Bone marrow (tissue), 2 donors: ENCODE measurements at places on chromosomes 1 and 21.

GRCh38 chr1:36599828-36600227, 117.1 kb upstream of the CSF3R start:
- no peak for DNase-seq

- no peak for DNase-seq
Measured at GRCh38 chr1:217599154-217599553, 31.7 kb downstream of the GPATCH2 start.

- DNase-seq: no peak
Measured at GRCh38 chr1:90650401-90650800, 66.7 kb downstream of the BARHL2 start.

DNA sequence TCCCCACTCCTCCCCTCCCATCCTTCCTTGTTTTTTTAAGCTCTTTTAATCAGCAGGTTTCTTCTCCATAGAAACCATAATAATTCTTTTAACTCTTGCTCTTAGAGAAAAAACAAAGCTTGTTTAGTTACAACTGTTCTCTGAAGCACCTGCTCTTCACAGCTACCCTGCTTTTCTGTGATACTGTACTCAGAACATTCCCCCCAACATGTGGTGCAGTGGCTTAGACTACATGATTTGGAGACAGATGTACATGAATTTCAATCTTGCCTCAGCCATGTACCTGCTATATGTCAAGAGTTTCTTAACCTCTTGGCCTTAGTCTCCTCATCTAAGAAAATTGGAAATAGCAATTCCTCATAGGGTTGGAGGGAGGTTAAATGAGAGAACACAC, 33.5 kb downstream of the LAMC2 start:
- DNase-seq: no peak

DNA sequence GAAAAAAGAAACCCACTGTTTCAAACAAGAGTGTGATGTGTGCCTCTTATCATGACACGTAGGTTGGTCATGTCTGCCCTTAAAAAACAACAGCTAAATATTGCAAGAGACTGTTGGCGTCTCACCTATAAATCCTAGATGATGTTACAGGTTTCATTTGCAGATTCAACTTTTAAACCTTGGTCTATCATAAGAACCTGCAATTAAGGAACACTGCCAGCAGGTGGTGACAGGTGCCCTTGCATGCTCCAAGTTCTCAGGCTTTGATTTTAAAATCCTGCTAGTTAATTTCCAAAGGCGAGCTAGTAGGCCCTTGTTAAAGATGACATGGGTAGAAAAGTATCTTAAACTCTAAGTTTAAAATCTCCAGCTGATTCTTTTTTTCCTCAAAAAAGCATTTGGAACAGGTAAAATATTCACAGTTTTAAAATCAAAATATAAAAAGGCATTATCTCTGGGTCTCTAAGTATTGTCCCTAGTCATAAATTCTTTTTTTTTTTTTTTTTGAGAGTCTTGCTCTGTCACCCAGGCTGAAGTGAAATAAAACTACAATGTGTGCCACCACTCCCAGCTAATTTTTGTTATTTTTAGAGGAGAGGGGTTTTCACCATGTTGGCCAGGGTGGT, 39.1 kb downstream of the CLSTN1 start:
- peak; percentile 36 for DNase-seq

GRCh38 chr1:40102896-40103295, 5.8 kb upstream of the PPT1 start:
- DNase-seq: no peak

- no peak for DNase-seq
Measured at GRCh38 chr1:21278208-21278859, 11.9 kb downstream of the ECE1 start.

DNA sequence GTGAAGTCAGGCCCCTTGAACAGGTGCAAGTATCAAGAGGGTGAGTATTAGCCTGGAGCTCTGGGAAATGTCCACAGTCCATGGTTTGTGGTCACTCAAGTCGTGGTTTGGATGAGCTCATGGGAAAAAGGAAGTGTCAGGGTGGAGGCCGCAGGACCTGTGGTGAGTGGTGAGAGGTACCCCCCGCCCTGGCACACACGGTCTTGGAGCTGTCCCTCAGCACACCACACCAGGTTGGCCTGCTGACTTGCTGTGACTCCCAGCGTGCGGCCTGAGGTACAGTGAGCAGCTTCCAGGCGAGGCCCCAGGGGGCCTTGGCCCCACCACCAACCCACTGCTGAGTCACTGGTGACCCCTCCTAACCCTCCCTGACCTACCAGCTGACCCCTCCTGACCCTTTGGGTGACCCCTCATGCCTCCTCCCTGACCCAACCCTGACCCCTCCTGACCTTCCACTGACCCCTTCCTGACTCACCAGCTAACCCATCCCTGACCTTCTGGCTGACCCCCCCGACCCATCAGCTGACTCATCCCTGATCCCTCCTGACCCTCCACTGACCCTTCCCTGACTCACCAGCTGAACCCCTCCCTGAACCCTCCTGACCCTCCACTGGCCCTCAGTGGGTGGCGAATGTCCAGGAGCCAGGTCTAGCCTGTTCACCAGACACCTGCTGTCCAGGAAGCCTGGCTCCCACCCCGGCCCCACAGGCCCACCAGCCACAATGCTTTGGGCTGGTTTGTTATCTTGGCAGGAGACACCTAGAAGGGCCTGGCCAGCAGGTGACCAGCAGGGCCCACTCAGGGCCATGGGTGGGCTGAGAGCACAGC, 34.8 kb upstream of the RNF187 start:
- DNase-seq: no peak

DNA sequence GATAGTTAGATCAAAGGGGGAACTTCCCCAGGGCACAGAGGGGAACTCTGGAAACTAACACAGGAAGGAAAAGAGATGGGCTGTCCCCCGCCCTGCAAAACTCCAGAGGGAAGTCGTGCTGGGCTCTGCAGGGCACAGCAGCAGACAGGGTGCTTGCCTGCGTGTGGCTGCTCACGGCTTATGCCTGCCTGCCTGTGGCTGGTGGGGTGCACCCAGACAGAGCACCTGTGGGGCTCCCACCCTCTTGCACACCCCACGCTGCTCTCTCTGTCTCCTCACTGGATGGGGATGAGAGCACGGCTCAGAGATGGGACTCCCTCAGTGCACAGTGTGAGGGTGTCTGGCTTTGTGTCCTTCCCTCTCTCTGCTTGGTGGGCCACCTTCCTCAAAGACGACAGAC, 13.5 kb upstream of the ETV3L start:
- no peak for DNase-seq

GRCh38 chr1:23562137-23562876, 3.0 kb upstream of the ID3 start:
- no peak for DNase-seq

DNA sequence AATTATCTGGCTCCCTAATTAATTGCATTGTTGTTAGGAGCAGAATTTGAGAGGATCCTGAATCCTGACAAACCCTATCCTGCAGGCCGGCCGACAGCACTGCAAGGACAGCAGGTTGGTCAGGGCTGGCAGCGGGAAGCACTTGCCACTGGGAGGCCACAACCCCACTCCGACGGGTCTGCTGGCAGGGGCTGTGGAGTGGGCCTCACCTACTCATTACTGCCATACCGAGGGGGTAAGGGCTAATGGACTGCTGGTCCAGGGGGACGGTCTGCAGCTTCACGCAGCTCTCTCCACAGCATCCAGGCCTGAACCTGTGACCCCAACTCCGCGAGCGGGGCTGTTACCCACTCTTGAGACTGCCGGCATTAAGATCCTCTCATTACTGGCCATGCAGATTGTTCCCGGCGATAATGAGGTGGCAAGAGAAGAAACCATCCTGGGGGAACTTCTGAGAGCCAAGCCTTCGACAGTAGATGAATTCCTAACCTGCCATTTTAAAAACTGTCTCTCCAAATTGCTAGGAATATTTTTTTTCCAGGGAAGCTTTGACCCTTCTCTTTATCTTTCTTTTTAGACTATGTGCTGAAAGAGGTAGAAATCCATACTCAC, 501.3 kb downstream of the OMA1 start:
- no peak for DNase-seq

GRCh38 chr1:20216574-20216973, 30.3 kb upstream of the PLA2G2C start:
- no peak for DNase-seq

- DNase-seq: no peak
Measured at GRCh38 chr1:74343216-74343615, 108.0 kb downstream of the TNNI3K start.

GRCh38 chr1:240232530-240232929, 140.8 kb downstream of the FMN2 start:
- no peak for DNase-seq

DNA sequence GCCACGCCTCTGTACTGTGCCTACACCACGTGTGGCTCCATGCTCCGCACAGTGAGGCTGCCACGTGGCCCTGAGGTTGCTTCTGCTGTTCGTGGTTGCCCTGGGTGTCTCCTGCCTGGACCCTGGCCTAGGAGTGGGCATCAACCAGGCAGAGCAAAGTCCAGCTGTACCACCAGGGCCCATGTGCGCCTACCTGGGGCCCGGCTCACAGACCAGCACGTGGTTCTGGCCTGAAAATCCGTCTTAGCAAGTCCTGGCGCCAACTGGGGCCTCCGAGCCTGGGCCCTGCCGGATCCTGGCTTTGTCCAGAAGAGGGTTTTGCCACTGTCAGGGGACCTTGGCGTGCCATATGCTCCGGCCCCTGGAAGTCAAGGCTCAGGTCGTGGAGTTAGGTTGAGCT, 107.1 kb upstream of the TTC34 start:
- DNase-seq: no peak

DNA sequence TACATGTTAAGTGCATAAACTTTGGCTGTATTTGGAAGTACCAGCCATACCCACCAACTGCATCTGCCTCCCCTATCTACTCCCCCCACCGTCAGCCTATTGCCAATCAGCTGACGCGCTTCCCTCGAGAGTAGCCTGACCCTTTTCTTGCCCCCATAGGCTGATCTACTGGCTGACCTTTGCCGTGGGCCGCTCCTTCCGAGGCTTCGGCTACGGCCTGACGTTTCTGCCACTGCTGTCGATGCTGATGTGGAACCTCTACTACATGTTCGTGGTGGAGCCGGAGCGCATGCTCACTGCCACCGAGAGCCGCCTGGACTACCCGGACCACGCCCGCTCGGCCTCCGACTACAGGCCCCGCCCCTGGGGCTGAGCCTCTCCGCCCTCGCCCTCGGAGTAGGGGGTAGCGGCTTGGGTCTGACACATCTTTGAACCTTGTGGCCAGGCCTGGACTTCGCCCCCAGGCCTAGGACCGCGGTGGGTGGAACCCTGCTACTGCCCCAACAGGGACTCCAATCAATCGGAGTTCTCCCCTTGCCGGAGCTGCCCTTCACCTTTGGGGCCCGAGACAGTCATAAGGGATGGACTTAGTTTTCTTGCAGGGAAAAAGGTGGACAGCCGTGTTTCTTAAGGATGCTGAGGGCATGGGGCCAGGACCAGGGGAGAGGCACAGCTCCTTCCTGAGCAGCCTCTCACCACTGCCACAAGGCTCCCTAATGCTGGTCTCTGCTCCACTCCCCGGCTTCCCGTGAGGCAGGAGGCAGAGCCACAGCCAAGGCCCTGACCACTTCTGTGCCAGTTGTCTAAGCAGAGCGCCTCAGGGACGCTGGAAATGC, 4.0 kb downstream of the GLMP start:
- DNase-seq: no peak

DNA sequence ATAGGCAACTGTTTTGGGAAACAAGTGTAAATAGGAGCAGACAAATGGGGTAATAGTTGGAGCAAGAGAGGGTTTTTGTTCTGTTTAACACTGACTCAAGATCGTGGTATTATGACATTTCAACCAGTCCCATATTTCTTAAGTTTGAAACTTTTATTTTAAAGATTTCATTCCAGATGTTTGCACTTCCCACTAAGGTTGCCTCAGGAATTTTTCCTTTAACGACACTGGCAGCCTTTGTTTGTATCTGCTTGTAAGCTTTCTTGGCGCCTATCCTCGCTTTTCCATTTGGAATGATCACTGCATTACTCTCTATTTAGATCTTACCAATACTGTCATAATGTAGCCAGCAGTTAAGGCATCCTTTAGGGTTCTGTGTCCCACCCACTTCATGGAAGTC, 67.7 kb downstream of the ALG6 start:
- DNase-seq: no peak

DNA sequence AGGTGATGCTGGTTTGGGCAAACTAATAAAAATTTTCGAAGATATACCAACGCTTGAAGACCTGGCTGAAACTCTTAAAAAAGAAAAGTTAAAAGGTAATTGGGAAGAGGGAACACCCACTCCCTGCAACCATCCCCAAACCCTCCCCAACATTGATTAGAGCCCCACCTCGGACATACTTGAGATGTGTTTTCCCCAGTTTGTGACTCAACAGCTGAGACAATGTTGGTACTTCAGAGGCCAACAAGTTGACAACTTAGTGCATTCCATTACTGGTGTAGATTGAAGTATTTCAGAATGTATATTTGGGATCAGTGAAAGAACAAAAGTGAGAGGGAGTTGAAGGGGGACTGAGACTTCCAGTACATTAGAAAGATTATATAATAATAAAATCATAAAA, 5.1 kb downstream of the IFI16 start:
- DNase-seq: no peak

- no peak for DNase-seq
Measured at GRCh38 chr1:229941831-229942230, 125.2 kb upstream of the GALNT2 start.

DNA sequence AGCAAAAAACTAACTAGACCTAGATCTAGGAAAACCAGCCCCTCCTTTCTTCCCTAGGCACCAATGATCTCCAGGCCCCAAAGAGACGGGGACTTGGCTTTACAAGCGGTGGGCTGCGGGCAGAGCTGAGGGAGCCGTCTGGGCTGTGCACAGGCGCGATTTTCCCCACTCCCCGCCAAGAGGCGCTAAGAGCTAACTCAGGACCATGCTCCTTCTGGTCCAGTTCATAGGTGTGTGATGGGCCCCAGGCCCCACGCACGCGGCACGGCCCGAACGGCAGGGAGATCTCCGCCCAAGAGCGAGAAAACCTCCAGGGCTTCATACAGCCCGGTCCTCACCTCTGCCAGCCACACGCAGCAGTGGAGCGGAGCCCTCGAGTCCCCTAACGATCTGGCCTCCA, 7.5 kb upstream of the GPR153 start:
- DNase-seq: no peak

DNA sequence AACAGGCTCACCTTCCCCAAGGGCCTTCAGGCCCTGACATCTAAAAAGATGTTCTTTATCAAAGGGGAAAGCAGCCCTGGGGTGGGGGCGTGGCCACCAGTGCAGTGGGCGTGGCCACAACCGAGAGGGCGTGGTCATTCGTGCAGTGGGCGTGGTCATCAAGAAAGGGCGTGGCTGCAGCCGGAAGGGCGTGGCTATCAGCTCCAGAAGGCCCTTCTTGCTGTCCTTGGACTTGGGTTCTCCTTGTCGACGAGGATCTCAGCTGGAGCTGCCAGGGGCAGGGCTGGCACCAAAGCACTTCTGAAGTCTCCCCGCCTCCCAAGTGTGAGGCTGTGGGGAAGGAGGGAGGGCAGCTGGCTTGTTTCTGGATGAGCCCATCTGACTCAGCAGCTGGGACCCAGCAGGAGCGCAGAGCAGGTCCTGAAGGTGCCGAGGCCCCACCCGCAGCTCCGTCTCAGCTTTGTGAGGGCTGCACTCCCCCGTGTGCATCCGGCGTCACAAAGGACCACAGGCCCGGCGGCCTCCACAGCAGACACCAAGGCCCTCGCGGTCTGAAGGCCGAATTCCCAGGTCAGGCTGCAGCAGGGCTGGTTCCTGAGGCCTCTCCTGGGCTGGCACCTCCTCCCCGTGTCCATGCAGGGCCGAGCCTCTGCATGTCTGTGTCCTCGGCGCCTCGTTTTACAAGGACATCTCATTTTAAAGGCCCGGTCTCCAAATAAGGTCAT, 12.8 kb downstream of the PDE9A start:
- DNase-seq: no peak
